ENCODE measurements at places on chromosomes 5 and 9.
A peak's percentile ranks its signal among the peaks of the same experiment; 100 is the strongest.

DNA sequence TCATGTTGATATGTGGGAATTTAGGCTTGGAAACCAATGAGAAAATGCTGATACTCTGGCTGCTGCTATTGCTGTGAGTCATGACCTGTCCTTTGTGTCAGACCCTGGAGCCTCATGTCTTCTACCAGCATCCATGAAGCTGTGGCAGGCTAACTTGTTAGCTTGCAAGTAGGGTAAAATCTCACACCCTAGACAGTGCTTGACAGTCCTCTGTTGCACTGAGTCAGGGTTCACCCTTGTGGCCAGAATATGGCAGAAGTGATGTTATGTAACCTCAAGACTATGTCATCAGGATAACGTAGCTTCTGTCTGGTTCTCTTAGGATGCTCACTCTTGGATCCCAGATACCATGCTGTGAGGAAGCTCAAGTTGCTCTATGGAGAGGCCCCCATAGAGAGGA is 110.8 kb downstream of the LHX2 start:
- no peak for DNase-seq

DNA sequence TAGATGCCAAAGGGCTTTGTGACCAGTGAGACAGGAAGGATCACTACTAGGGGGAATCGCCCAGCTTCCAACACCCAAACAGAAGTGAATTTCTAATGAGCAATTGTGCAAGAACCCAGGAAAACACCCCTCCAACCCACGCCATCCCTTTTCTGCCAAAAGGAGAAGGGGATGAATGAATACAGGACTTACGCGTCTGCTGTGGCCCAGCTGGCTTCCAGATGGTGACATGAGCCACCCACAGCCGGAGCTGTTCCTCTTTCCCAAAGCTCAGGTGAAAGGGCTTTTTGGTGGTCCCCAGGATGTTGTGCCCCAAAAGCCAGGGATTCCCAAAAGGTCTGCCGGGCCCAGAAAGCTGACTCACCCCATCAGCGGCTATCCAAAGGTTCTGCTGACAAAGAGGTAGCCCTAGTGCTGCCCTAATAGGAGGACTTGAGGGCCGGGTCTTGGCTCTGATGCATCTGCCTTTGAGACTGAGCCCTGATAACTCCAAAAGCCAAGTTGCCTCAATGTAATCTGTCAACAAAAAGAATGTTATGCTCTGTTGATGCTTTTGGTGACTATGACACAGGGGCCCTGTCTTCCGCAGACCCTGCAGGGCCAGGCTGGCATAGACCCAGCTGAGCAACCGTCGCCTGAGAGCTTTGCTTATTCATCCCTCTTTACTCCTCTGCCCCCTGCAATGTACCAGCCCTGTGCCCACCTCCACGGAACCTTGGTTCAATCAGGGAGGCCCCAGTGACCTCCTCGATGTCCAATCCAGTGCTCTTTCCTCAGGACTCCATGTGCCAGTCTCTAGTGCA is 14.5 kb downstream of the GSN start:
- no peak for DNase-seq

DNA sequence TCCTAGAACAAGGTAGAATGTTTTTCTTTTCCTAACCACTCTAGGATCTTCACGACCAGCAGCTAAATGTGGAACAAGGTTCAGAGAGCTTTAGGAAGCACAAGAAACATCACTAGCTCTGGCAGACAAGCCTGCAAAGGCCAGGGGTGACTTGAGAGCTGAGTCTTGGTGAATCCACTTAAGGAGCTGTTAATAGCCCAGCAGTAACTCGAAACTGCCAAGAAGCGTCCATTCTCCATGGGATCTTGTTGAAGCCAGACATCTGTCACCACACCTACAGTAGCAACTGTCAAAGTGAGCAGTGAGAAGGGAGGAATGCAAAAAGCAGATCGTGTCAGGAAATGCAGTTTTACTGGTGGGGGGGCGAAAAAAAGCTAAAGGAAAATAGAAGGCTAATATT is 87.2 kb downstream of the ATPSCKMT start:
- no peak for DNase-seq

- no peak for DNase-seq
Measured at GRCh38 chr5:3361811-3362605, 233.6 kb upstream of the IRX1 start.

DNA sequence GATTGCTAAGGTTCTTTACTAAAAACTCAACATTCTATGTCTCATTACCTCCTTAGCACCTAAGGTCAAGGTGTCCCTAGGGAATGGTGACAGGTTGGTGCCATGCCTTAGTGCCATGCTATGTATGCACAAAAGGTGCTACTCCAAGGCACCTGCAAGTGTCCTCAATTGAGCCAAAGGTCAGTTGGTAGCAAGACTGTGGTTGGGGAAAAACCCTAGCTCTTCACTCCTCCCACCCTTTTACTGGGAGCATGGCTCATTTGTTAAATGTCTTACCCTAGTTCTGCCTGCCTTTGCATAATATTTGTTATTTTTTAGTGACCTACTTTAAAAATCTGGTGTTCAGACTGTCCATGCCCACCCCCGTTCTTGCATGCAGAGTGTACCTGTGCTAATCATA is 17.0 kb downstream of the ACO1 start:
- DNase-seq: no peak

GRCh38 chr9:134064711-134065110 is 3.1 kb downstream of the BRD3 start:
- DNase-seq: no peak

DNA sequence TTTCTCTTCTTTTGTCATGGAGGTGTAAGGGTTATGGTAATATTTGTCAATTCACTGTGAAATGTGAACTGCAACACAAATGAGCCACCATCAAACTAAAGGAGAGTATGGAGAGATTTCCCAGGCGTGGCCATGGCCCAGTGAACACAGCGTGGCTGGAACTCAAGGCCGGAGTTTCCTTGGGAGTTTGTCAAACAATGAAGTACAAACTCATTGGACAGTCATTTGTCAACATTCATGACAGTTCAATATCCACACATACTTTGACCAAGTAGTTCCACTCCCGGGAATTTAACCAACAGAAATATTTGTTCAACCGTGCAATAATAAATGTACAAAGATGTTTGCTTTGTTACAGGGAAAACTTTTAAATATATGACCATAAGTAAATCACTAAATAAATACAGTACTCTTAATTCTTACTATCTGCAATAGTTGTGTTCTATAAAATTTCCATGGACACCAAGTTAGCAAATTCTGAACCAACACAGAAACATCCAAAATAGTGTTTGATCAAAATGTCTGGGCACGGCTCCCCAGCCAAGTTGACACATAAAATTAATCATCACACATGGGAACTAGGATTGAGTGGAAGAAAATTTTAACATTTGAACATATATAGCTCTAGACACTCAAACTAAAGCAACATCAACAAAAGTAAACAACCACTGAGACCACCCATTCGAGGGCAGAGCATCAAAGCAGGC is 87.1 kb downstream of the DIRAS2 start:
- DNase-seq: no peak

DNA sequence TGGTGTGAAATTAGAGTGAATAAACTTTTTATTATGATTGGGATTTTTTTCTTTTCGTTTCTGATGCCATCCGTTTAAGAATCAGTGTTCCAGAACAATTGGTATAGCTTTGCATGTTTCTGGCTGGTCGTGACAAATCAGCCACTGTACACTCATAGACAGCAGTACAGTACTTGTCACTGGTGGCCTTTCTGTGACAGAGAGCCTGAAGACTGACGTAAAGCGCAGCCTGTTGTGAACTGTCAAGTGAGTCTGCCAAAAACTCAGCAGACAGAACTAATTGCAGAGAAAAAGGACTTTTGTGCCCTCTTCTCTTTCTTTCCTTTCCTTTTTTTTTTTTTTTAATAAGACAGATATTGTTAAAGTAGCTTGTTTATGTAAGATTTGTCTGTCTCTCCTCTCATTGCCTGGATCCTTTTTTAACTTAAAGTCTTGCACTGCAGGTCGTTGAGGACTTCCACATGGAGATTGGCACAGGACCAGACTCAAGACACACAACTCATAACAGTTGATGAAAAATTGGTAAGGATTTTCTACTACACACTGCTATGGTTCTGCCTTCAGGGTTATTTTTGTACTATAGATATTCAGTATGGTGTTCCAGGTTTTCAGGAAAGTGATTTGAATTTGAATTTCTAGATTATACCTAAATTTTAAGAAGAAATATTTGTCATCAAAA is 42.7 kb downstream of the NDUFS4 start:
- no peak for DNase-seq

- no peak for DNase-seq
Measured at GRCh38 chr5:1768283-1769000, 31.2 kb downstream of the MRPL36 start.

- no peak for DNase-seq
Measured at GRCh38 chr9:132141344-132141947, 20.4 kb upstream of the NTNG2 start.

GRCh38 chr5:181050016-181050415 is 9.9 kb downstream of the BTNL9 start:
- DNase-seq: peak; percentile 0

GRCh38 chr5:18370531-18370930 is 736.3 kb downstream of the TAF11L14 start:
- no peak for DNase-seq

DNA sequence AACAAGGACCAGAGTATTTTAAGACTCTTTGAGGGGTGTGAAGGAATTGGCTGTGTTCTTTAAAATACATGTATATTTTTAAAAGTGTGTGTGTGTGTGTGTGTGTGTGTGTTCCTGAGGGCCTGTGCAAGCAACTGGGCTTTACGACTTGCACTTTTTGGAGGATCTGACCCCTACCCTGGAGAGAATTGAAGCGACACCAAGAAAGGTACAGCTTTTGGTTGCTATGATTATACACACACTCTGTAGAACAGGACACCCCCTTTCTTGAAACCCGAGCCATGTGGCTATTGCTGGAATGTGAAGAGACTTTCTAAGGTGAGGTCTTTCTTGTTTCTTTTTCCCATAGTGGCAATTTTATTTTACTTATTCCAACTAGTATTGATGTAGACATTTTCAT is 988 bp downstream of the SHISAL2B start:
- DNase-seq: no peak

DNA sequence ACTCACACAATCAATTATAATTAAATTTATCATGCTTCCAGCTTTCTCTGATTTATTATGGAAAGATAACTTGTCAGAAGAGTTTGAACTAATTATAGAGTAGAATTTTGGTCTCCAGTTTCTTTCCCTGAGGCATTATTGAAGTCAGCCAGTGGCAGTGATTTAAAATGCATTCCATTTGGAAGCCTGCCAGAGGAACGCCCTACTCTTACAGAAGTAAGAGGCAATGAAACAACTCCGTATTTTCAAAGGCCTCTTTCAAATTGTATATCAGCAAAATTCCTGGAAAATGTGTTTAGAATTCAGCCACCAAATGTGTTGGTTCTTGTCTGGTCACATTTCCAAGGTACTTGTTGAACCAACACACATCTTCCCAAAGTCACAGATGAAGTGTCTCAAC is 640.9 kb downstream of the SEMA5A start:
- no peak for DNase-seq

- DNase-seq: no peak
Measured at GRCh38 chr5:141547488-141547887, 58.6 kb downstream of the PCDHGC5 start.

DNA sequence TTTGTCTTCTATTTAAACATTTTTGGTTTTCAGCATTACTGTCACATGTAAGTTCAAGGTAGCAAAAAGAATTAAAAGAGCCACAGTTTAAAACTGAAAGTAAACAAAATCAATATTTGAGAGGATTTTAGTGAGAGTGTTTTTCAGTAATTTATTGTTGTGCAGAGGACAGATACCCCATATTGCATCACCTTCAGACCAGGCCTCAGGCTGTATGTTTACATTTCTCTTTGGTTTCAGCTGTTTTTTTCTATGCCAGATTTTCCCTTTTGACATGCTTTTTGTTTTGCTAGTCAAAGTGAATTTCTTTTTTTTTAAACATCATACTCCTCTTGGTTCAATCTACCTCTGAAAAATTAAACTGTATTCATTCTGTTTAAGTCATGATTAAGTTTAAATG is 47.2 kb downstream of the MAST4 start:
- no peak for DNase-seq

- no peak for DNase-seq
Measured at GRCh38 chr5:34857161-34857560, 18.2 kb downstream of the TTC23L start.

DNA sequence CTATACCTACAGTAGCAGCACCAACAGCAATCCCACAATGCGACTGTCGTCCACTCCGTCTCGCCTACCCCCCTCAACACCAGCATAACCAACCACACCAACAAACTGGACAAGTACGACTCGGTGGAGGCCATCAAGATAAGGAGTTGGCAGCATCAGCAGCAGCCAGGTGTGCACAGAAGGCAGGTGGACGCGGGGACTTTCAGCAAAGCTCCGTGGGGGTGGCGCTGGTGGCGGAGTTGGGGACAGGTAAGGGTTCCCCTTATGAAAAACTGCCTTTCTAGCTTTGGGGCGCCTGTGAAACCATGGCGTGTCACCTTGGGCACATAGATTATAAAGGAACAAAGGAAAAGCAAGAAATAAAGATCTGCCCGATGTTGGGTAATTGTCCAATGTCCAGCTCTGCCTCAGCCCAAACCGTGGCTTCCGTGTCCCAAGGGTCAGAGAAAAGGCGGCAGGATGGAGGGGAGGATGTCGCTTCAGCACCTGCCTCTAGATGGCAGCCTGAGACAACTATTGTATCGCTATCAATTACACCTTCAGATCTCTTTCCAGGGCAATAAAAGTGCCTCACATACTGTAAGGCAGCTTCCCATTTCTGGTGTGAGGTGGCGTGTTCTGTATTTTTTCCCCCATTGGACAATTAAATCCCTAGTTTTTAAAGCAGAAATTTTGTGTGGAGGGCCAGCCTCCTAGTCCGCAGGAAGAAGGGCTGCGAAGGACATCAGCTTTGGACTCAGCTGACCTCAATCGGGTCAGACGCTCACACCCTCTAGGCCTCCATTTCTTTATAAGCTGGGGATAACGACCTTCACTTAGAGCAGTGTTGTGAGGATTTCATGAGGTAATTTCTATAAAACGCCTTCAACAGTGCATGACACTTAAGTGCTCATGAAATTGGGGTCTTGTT is 58.8 kb downstream of the MTRR start:
- DNase-seq: peak; percentile 34

DNA sequence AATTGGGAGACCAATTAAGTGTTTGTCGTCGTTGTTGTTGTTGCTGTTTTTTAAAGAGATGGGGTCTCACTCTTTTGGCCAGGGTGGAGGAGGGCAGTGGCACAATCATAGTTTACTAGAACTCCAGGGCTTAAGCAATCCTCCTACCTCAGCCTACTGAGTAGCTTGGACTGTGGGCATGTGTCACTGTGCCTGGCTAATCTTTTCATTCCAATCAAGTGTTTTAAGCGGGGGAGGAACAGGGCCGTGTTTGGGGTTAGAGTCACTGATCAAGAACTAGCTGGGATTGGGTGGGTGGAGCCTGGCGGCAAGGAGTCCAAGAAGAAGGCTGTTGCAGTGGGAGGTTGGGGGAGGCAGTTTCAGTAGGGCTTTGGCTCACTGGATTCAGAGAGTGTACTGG is 13.8 kb downstream of the SNX30 start:
- DNase-seq: no peak

GRCh38 chr9:82799286-82799685 is 263.7 kb downstream of the RASEF start:
- DNase-seq: no peak

- DNase-seq: no peak
Measured at GRCh38 chr5:45038366-45038987, 229.7 kb downstream of the MRPS30 start.

- no peak for DNase-seq
Measured at GRCh38 chr5:94830520-94830919, 212.1 kb downstream of the SLF1 start.

- DNase-seq: no peak
Measured at GRCh38 chr5:584846-585245, 27.3 kb upstream of the CEP72 start.
